ENCODE measurements at places on chromosomes 3 and 15. TPM values are rescaled to one million over a fixed set of nuclear protein-coding genes. Genes with fewer than 3 reads are reported as not detected.

The MEX3B gene
- 11.9 TPM for total RNA-seq

The DUOX2 gene
- total RNA-seq = not detected

The TRPC1 gene
- total RNA-seq = 37.3 TPM

The ZBTB47 gene
- 50.5 TPM for total RNA-seq

The CIB2 gene
- total RNA-seq = 2.8 TPM

The RBP2 gene
- total RNA-seq = not detected

The DAPK2 gene
- 0.98 TPM for total RNA-seq

All from smooth muscle cell of the pulmonary artery (primary cell).